Suprapubic skin (tissue), 4 donors: ENCODE measurements at places on chromosomes 3 and 15.

DNA sequence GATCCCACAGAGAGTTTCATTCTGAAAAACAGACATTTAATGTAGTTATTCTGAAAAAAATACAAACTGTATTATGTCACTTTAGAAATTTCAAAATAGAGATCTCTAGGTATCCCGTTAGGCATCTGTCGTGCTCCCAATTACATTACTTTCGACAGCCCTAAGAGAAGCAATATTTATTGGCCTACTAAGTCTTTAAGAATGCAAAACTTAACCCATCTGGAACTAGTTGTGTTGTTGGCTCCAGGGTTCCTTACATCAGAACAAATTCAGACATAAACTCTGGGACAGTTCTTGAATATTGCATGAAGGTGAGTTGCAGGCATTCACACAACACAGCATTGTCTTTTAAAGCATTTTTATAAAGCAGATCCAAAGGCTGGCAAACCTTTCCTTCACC is 498.4 kb downstream of the FHIT start:
- DNase-seq, result no peak
- no peaks in the 10 kb centered on the region for H3K36me3 ChIP-seq
- H3K27me3 ChIP-seq, result no peaks in the 10 kb centered on the region
- H3K4me3 ChIP-seq, result no peak overlapping the region
- no peak overlapping the region for H3K27ac ChIP-seq

DNA sequence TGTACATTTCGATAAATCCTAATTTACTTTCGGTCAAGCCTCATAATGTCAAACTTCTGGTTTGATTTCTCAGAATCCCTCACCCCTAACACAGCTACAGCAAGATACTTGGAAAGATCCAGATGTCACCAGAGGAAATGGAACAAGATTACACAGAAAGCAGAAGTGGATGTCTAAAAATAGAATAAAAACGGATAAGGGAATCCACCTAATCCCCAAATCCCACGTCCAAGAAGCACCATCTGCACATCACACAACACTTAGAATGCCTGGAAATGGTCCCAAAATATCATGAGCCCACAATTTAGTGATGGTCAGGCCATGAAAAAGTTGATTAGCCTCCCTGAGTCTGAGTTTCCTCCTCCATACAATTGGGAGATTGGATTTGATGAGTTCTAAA is 61.7 kb downstream of the AGTR1 start:
- DNase-seq, result no peak
- no peaks in the 10 kb centered on the region for H3K36me3 ChIP-seq
- H3K4me3 ChIP-seq, result no peak overlapping the region

GRCh38 chr3:9955611-9956352 is 3.6 kb upstream of the PRRT3 start:
- H3K4me3 ChIP-seq, result no peak overlapping the region
- no peaks in the 10 kb centered on the region for H3K36me3 ChIP-seq
- peaks cover 17% of the 10 kb centered on the region for H3K4me1 ChIP-seq
- DNase-seq, result no peak
- no peak overlapping the region for H3K27ac ChIP-seq

DNA sequence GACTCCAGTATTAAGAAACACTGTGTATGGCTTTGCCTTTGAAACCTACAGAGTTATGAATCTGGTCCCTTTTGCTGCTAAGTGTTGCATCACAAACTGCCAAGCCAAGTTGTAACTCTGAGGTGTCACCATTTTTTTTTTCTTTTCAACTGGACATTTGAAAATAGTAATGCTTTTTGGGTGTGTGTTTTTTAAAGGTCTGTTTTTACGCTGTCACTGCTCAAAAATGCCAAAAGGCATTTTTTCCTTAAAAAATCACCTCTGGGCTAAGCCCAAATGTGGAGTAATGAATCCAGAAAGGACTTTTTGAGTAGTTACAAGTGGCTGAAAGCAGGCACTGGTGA is 9.5 kb downstream of the SMAD3 start:
- no peaks in the 10 kb centered on the region for H3K36me3 ChIP-seq
- H3K27ac ChIP-seq, result peak overlapping the region; percentile 66
- peaks cover 68% of the 10 kb centered on the region for H3K4me1 ChIP-seq
- H3K4me3 ChIP-seq, result no peak overlapping the region
- no peak for DNase-seq
- no peaks in the 10 kb centered on the region for H3K27me3 ChIP-seq
